ENCODE measurements at places on chromosomes 1 and 21.

GRCh38 chr1:193701759-193702158, 515.3 kb upstream of the B3GALT2 start:
- no peak for DNase-seq

DNA sequence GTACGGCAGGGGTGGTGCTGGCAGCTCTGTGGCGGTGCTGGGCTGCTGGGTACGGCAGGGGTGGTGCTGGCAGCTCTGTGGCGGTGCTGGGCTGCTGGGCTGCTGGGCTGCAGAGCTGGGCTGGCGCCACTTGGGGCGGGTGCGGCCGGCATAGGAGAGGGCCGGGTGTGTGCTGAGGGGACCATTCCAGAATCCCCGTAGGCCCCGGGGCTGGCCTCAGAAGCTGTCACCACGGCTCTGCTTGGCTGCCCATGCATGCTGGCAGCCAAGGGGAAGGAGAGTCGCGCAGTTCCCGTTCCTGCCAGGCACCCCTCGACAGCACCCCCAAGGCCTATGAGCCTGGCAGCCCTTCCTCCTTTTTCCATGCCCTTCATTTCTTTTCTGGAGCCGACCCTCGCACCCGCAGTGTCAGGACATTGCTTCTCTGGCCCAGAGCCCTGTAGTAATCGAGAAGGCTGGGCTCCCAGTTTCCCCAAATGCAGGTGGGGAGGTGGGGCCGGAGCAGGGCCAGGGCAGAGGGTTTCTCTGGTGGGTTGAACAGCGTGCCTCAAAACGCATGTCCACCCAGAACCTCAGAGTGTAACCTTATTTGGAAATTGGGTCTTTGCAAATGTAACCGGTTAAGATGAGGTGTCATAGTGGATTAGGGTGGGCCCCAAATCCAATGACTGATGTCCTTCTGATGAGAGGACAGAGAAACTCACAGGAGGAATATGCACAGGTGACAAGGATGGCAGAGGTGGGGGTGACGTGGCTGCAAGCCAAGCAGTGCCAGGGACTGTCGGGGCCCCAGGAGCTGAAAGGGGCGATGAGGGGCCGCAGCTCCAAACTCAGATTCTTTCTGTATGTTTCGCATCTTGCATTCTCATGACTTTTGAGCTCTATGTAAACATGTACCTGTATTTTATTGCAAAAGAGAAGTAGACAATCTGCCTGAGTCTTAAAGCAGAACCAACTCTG, 71.0 kb upstream of the ACTRT2 start:
- DNase-seq = no peak

DNA sequence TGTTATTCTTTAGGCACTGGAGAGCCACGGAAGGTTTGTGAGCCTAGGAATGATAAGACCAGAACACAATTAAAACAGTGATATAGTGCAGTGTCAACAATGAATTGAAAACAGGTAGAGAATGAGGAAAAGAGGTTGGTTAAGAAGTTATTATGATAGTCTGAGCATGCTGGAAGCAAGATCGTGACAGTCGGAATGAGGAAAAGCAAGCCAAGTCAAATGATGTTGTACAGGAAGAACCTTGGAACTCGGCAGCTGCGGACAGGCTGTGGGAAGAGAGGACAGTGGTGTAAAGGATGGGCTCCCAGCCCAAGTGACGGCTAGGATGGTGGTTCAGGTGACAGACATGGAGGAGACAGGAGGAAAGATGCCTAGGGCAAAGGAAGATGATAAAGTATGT, 25.6 kb downstream of the MTARC1 start:
- no peak for DNase-seq

DNA sequence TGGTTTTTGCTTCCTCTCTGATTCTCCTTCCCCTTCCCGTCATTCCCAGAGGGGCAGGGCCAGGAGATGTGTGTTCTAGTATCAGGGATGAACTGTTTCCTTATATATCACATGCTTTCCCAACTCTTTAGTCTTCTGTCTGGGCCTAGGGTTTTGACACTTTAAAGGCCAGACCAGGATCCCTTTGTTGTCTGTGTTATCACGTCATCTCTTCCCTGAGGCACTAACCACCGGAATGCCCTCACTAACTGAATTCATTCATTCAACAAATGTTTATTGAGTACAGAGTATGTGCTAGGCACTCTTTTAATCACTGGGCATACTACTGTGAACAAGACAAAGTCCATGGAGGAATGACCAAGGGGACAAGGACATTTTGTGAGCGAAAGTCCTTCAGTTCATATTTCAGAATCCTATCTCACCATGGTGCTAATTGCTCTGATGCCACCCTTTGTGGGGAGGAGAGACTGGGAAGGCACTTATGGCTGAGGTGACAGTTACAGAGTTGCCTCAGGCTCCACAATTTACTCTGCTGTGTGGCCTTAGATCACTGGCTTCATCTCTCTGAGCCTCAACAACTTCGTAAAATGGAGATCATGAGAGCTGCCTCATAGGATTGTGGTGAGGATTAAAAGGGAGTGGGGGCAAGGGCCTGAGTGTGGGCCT, 12.0 kb upstream of the ZNF362 start:
- no peak for DNase-seq

DNA sequence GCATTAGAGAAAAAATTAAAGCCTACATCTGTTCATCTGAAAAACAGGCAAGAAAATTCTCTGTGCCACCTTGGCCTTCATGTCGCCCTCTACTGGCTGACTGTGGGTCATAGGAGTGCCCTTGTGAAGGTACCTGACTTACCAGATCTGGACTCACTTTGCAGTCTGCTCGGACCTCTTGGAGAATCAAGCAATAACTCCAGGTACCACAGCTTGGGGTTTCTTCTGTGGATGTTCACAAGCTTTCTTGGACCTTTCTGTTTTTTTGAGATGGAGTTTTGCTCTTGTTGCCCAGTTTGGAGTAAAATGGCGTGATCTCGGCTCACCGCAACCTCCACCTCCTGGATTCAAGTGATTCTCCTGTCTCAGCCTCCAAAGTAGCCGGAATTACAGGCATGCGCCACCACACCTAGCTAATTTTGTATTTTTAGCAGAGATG, 2.4 kb upstream of the PRAMEF18 start:
- DNase-seq = no peak

- DNase-seq = peak; percentile 9
These were observed 39.0 kb upstream of the RUNX3 start for GRCh38 chr1:24968941-24969585.

DNA sequence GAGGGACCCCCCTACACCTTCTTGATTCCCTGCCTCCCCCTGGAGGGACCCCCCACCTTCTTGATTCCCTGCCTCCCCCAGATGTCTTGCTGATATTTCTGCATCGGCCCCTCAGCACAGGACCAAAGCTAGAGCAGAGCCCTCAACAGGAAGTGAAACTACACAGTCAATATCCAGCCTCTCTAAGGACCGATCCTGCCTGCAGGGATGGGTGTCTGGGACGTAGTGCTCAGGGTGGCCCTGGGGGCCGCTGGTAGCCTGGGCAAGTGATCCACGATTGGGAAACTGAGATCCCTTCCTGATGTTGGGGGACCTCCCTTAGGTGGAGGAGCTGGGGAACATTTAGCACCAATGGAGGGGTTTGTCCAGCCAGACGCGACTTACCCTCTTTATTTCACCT, 3.9 kb upstream of the LEFTY2 start:
- DNase-seq = no peak

DNA sequence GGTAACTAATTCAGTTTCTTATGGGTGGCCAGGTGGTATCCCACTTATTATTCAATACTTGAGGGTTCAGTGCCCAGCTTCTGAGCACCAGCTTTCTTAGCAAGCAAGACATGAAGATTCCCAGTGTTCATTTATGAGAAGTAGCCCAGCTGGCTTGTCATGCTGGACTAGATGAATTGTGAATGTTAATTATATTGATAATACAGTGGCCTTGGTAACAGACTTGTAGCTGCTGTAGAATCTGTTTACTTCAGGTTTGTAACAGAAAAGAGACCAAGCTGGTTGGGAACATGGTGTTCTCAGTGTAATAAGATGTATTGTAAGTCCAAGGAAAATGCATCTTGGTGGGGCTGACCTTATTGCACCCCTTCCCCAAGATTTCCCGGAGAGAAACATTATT, 10.1 kb downstream of the AHCYL1 start:
- no peak for DNase-seq

GRCh38 chr1:89863165-89863830, 42.5 kb downstream of the LRRC8D start:
- no peak for DNase-seq

- no peak for DNase-seq
These were observed 904 bp upstream of the FHL3 start for GRCh38 chr1:38006008-38006828.

- peak; percentile 64 for DNase-seq
These were observed 17.1 kb downstream of the OLIG2 start for GRCh38 chr21:33042812-33043211.

- DNase-seq = no peak
These were observed 293.1 kb downstream of the USP25 start for GRCh38 chr21:16022921-16023320.

DNA sequence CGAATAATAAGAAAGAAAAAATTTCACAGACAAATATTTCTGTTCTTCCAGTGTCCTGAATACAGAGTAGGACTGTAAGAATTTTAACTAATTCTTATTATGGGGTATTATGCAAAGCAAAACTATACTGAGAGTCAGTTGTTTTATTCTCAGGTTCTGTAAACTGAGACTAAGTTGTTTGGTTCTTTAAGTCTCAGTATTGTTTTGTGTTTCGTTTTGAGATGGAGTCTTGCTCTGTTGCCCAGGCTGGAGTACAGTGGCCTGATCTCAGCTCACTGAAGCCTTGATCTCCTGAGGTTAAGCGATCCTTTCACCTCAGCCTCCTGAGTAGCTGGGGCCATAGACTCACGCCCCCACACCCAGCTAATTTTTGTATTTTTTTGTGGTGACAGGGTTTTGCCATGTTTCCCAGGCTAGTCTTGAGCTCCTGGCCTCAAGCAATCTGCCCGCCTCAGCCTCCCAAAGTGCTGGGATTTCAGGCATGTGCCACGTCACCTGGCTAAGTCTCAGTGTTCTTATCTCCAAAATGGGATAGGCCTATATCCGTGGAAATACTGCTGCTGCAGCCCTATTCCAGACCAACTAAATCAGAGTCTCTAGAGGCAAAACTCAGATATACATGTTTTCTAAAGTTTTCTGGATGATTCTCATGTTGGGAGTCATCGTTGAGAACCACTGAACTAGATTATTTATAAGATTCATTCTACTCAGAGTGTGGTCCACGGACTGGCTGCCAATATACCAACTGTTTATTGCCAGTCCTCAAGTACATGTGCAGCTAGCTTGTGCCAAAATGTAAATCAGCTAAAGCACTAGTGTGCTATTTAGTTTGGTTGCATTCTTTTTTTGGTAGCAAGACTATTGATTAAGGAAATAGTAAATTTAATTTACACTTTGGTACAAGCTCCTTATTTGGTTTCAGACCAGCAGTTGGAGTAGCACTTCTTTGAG, 116.6 kb downstream of the HS2ST1 start:
- DNase-seq = no peak

GRCh38 chr1:233172201-233172600, 123.3 kb downstream of the PCNX2 start:
- no peak for DNase-seq

DNA sequence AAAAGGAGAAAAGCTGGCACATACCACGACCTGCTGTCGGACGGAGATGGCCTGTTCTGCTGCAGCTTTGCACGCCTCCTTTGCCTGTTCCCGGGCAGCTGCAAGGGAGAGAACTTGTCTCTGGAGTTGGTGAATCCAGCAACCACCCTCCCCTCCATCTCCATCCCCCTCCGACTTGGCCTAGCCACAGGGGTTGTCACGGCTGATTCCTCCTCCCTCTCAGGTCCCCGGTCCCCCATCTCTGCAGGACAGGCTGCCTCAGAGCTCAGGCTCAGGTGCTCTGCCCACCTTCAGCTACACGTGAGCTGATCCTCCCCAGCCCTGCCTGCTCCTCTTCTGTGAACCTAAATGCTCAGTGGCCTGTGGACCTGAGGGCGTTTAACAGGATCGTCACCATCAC, 11.1 kb upstream of the SRM start:
- DNase-seq = no peak

DNA sequence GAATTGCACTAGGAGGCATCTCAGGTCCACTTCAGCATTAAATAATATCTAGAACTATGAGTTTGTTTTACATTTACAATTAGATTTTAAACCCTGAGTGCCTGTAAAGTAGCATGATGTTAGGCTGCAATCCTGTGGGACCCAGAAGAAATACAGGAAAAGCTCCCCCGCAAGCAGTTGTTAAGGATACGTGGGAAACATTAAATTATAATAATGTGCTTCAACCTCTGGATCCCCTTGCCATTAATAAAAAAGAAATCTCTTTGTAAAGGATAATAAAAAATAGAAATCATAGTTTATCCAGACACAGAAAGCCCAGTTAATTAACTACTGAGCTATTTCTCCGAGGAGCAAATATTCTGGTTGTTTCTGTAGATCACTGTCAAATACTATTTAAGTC, 106.0 kb downstream of the PCNX2 start:
- DNase-seq = no peak

Measured in NCI-H1694 (cell line).